Central memory CD4-positive, alpha-beta T cell (primary cell): ENCODE measurements at places on chromosomes 4 and X.

DNA sequence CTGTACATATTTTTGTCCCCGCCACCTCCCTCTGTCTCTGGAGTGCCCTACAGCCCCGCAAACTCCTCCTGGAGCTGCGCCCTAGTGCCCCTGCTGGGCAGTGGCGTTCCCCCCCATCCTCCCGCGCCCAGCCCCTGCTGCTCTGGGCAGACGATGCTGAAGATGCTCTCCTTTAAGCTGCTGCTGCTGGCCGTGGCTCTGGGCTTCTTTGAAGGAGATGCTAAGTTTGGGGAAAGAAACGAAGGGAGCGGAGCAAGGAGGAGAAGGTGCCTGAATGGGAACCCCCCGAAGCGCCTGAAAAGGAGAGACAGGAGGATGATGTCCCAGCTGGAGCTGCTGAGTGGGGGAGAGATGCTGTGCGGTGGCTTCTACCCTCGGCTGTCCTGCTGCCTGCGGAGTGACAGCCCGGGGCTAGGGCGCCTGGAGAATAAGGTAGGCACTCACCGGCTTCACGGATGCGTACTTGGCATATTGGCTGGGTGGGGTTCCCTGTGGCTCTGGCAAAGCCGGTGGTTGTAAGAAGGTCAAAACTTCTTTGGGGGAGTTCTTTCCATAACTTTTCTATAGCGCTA is 653 bp downstream of the HHIP start:
- DNase-seq, result no peak

GRCh38 chr4:11611868-11612267 is 183.2 kb upstream of the HS3ST1 start:
- DNase-seq, result no peak

GRCh38 chrX:40872351-40872750 is 137.0 kb upstream of the MED14 start:
- no peak for DNase-seq

- DNase-seq, result no peak
Observed at GRCh38 chr4:147747787-147748454, 16.0 kb downstream of the ARHGAP10 start.

GRCh38 chr4:132493476-132493875 is 655.6 kb upstream of the PCDH10 start:
- no peak for DNase-seq

GRCh38 chr4:184500748-184501589 is 26.6 kb upstream of the IRF2 start:
- no peak for DNase-seq

GRCh38 chr4:139734201-139734874 is 68.7 kb downstream of the MGST2 start:
- DNase-seq, result no peak

DNA sequence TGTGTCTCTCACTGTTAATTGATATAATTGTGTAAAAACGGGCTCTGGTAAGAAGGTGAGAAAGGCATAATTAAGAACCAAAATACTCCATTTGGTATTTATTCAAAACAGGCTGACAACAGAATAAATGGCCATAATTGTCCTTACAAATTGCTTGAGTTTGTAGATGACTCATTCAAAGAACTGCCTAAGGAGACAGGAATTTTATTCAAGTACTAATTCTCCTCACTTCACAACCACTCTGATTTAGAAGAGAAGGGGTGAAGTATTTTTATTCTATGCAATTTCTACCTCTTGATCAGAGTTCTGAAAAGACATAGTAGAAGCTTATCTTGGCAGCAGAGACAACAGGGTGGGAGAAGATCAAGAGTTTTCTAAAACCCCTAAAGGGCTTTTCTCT is 43.1 kb downstream of the ATP11C start:
- DNase-seq, result no peak

DNA sequence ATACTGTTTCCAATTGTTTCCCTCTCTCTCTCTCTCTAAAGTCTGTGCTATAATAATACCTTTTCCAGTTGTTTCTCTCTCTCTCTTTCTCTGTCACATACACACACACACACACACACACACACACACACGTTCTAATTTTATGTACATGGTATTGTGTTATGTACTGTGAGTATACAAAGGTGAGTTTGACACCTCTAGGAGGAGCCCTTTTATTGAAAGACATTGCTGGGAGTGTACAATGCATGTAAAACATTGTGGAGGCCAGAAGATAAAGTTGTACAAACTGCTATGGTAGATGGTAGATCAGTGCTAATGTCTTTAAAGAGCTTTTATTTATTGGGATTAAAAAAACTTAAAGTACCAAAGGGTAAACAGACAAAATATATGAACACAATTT is 53.6 kb downstream of the BLTP1 start:
- no peak for DNase-seq

DNA sequence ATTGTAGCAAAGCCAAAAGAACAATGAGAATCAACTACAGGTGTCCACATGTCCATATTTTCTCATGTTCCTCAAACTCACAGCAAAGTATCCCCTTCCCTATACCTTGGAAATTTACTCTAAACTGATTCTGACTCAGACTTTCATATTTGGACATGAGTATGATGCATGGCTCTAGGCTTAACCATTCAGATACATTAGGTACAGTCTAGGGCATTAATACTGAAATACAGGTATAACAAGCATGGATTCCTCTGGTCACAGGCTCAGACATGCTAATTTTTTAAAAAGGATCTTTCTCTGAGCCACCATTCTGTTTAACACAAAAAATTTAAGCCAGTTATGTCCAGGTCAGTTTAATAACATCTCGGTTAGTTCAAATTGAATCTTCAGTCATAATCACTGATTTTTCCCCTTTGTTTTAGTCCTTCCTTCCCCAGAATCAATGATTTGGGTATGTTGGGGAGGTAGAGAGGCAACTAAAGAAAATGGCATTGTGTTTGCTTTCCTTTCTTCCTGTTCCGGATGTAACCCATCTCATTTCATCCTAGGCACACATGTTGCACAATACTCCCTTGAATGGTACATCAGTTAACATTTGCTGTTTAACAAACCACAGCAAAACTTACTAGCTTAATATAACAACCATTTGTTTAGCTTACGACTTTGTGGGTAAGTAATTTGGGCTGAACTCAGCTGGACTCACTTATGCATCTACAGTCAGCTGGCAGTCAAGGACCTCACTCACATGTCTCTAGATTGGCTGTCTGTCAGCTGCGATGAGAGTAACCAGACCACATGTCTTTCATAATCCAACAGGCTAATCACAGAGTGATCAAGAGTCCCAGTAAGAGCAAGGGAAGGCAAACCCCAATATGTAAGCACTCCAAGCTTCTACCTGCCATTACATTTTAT is 75.3 kb upstream of the GRIA3 start:
- DNase-seq, result no peak

GRCh38 chr4:40550948-40551462 is 78.7 kb downstream of the RBM47 start:
- DNase-seq, result peak; percentile 29

DNA sequence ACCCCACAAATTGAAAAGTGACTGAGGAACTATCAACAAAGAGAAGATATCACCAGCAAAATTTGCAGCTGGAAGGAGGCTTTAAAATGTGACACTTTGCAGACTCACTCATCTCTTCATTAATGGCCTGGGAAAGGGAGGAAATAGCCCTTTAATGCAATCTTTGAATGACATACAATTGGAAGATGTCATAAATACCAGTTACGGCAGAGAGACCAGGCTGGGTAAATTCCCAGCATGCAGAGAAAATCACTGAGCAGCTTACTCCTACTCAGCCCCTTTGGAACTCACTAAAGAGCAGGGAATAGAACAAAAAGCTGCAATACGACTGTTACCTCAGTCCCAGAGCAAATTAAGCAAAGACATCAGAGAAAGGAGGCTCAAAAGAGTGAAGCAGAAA is 238.9 kb downstream of the HS3ST1 start:
- DNase-seq, result no peak

GRCh38 chrX:1661922-1662221 is 47.0 kb downstream of the ASMT start:
- DNase-seq, result no peak

DNA sequence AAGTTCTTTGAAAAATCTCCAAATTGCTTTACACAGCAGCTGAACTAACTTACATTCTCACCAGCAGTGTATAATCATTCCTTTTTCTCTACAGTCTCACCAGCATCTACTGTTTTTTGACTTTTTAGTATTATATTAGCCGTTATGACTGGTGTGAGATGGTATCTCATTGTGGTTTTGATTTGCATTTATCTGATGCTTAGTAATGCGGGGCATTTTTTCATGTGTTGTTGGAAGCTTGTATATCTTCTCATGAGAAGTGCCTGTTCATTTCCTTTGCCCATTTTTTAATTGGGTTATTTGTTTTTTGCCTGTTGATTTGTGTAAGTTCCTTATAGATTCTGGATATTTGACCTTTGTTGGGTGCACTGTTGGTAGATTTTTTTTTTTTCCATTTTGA is 931.7 kb downstream of the CENPC start:
- no peak for DNase-seq

GRCh38 chrX:106898462-106898861 is 4.7 kb downstream of the RIPPLY1 start:
- DNase-seq, result peak; percentile 29

DNA sequence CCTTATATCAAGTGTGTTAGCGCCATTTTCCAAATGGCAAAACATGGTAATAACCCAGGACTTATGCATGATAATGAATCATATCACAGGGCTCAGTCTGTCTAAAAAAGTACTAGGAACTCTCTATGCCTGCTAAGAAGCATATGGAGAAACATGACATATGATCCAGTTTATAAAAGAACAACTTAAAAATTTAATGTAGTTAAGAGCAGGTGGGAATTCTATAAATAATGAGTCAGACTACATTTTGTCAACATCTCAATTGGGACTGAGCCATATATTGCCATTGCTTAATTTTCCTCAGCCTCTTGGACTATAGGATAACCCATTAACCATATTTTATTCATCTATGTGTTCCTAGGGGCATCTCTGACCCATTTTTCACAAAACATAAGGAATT is 360.4 kb upstream of the AGA start:
- DNase-seq, result no peak

- DNase-seq, result no peak
Observed at GRCh38 chr4:55722132-55722531, 86.0 kb upstream of the NMU start.

DNA sequence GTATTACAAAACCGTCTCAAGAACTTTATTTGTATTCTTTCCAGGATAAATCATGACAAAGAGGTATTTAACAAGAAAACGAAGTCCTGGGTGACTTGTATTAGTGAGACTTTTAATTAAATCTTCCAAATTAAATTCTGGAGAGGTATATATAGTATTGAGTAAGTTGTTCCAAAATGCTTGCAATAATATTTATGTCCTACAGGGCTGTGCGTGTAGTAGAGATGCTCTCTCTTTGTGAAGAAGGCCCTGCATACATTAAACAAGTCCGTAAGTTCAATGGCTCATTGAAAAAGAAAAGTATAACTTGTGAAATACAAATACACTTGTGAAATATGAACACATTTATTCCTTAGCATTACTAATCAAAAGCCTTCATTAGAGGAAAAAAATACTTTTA is 211.4 kb downstream of the ARHGAP24 start:
- no peak for DNase-seq

DNA sequence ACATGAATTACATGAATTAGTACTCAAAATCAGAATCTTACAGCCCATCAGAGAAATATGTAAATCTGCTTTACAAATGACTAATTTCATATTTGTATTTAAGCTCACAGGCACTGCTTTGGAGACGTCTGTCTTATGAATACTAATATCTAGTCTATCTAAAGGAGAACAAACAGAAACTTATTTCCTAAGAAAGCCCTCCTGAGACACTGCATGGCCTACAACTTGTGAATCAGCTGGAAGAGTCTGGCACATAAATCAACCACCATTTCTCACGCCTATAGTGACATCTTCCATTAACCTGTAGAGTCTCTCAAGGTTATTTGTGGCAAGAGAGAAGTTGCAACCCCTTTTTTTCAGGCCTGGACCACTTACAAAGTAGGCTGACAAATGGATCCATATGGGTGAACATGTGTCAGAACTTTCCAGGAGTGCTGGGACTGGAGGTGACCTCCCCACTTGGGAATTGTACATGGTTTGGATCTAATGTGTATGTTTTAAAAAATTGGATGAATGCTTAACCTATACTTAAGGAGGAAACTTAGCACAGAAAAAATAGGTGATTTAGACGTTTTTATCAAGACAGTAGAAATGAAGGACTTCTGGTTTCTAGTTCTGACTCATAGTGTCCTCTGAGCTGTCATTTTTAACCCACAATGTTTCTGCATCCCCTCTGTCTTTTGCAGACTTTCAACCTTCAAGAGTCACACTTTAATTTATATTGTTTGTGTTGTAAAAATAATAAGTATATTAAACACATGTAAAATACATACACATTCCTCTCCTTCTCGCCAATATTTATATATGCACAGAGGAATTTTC is 83.2 kb upstream of the ARHGAP24 start:
- no peak for DNase-seq

GRCh38 chrX:11887175-11887574 is 129.1 kb downstream of the MSL3 start:
- no peak for DNase-seq

DNA sequence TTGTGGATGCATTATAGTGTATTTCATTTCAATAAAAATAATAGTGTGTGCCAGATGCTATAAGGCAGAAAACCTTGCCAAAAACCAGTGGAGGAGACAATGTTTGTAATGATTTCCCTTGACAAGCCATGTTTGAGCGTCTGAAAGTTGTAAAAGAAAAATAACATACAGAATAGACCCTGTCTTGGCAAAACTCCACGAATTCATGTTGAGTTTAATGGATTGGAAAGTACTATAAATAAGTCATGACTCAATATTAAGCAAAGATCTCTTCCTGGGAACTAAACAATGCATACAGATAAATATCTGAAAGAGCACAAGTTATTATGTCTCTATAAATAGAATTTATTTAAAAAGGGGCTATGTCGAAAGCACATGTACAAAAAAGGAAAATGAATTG is 543.5 kb downstream of the GABRG1 start:
- no peak for DNase-seq

DNA sequence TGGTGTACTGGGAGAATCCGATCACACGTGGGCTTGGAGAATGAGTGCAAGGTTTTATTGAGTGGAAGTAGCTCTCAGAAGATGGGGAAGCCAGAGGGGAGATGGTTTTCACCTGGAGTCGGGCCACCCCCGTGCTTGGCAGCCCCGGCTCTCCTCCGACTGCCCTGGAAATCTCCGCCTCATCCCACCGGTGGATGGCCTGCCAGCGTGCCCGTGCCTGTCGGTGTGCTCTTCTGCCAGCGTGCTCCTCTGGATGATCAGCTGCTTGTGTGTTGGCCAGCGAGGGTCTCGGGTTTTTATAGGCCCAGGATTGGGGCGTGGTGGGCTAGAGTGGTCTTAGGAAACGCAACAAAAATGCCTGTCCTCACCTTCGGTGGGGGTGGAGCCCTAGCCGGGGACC is 368.0 kb downstream of the FAT4 start:
- no peak for DNase-seq

- DNase-seq, result peak; percentile 35
Observed at GRCh38 chr4:37892641-37893040, 1.8 kb downstream of the TBC1D1 start.

GRCh38 chr4:42751587-42751986 is 94.7 kb upstream of the ATP8A1 start:
- no peak for DNase-seq
